COR-L47 (cell line): ENCODE measurements at places on chromosomes 6 and 20.
A peak's percentile ranks its signal among the peaks of the same experiment; 100 is the strongest.

- no peak for DNase-seq
Measured at GRCh38 chr6:147625946-147626345, 117.5 kb downstream of the SAMD5 start.

DNA sequence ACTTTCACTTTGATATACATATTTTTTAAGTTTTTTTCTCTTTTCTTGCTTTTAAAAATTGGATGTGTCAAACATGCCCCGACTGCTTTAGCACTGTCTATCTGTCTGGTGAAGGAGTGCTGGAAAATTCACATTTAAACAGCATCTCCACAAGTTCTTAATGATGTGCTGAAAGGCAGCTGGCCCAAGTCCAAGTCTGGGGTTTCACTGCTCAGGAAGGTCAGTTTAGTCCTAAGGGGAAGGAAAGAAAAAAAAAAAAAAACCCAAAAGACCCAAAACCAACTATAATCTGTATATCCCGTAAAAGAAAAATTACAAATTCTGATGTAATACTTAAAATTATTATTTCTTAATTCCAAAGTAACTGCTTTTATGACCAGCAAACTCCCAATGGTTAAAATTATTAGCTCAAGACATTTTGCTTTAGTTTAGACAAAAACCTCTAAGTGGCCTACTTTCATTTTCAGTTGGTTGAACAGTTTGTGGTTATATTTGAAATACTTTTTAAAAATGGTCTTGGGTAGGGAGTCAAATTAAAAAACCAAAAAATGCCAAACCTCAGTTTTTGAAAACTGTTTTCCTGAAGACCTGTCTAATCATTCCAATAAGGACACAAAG, 79.5 kb upstream of the PREP start:
- DNase-seq: peak; percentile 6

GRCh38 chr6:17305219-17306001, 24.2 kb downstream of the RBM24 start:
- no peak for DNase-seq

DNA sequence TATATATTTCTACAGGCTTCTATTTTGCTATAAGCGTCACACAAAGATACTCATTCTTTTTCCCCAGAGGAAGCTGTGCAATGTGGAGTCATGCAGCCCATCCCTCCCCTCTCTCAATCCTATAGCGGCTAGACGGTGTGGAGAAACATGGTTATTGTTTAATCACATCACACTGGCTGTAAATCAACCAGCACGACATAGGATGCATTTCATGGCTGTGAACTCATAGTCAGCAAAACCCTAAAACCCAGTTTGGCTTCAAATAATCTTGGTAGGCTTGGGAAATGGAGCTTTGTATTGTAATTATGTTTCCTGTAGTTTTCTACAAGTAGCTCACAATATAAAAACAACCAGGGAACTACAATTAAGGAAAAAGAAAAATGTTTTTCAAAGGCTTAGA, 16.8 kb downstream of the FOXC1 start:
- DNase-seq: no peak
